Amniotic epithelial cell (primary cell): ENCODE measurements at places on chromosomes 1 and 21.

DNA sequence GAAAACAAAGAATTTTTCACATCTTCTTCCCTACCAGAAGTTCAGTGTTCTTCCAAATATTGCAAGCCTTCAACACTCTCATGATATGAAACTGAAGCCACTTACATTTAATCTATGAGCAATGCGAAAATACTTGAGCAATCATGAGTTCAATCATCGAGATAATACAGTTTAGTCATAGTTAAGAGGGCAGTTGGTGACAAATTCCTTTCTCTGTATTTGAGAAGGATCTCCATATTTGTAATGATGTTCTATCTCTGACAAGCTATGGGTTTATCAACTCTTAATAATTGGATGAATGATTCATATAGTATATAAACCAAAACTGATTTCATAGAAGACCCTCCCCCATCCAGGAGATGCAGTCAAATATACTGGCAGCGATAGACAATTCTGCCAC lies 29.7 kb upstream of the PYHIN1 start:
- DNase-seq: no peak

DNA sequence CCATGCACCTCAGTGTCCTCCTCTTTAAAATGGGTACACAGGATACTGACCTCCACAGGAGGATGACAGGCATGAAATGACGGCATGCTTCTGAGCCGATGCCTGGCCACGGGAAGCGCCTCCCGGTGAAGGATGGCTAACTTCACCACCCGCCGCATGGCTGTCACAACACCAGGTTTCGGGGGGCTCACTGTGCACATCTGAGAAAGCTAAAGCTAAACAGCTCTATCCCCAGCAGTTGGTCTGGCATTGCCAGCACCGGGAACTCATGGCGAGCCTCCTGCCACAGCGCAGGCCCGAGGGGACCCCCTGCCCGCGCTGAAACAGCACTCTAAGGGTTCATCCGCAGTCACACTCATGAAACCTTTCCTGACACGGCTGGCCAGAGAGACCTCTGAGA lies 16.0 kb downstream of the NPHP4 start:
- no peak for DNase-seq

DNA sequence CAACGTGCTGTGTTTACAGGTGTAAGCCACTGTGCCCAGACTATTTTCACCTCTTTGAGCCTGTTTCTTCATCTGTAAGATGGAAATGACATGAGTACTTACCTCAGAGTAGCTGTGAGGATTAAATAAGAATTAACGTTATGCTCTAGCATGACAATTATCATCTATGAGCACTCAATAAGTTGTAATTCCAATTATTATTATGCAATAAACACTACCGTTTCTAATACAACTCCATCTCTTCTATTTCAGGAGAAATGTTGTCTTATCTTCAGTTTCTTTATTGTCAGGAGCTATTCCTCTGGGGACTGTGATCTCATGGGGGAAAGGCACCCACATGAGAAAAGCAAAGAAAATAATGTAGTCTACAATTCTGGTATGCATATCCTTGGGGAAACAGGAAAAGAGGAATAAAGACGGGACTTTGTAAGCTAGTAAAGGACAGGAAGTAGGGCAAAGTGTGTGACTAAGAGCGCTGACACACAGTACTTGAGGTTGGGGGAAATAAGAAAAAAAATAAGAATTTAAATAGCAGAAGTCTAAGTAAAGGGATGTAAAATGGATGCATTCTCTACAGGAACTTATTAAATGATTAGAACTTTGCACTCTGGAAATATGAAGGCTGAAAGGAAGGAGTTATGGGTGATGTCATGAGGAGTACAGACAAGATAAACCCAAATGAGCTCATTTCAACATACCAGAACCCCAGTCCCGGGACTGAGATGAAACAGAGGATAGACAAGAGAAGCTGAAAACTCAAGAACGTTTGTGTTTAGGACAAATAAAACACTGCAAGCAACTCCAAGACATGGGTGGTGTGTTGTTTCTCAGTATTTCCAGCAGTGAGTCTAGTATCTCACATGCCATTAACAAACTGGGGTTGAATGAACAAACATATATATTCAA lies 9.8 kb downstream of the PHC2 start:
- DNase-seq: peak; percentile 52

GRCh38 chr1:26289158-26290059 lies 9.5 kb downstream of the SH3BGRL3 start:
- DNase-seq: no peak

DNA sequence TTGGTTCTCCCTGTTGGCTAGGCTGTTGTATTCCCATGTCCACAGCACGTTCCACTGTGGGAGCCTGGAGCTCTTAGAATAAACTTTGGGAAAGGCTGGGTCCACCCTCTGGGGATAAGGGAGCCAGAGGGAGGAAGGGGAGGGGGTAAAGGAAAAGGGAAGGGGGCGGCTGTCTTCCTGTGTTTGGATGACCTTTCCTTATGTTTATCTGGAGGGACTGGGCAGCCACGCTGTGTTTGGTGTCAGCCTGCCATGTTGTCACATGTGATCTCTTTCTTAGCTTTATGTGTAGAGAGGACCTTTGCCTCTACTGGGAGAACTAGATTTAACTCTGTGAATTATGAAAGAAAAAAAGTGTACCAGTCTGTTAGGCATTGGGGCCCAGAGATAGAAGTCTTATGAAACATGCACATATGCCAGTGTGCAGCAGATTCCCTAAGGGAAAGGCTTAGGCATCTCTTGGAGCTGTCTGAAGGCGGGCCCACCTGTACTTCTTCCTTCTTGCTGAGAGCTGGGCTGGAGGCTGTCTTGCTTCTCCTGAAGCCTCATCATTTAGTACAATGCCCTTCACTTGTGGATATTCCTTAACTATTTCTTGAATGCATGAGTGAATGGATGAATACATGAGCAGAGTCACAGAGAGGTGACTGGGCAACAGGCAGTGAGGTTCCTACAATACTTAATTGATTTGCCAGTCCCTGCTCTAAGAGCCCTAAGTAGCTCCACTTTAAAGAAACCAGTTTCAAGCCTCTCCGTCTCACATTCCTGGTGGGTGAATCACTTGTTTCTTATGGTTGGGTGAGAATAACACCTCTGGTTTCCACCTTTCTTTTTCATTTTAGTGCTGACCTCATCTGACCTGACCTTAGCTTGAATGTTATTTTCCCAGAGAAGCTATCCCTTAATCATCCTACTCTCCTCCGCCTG lies 62.5 kb upstream of the ARHGAP29 start:
- peak; percentile 63 for DNase-seq

DNA sequence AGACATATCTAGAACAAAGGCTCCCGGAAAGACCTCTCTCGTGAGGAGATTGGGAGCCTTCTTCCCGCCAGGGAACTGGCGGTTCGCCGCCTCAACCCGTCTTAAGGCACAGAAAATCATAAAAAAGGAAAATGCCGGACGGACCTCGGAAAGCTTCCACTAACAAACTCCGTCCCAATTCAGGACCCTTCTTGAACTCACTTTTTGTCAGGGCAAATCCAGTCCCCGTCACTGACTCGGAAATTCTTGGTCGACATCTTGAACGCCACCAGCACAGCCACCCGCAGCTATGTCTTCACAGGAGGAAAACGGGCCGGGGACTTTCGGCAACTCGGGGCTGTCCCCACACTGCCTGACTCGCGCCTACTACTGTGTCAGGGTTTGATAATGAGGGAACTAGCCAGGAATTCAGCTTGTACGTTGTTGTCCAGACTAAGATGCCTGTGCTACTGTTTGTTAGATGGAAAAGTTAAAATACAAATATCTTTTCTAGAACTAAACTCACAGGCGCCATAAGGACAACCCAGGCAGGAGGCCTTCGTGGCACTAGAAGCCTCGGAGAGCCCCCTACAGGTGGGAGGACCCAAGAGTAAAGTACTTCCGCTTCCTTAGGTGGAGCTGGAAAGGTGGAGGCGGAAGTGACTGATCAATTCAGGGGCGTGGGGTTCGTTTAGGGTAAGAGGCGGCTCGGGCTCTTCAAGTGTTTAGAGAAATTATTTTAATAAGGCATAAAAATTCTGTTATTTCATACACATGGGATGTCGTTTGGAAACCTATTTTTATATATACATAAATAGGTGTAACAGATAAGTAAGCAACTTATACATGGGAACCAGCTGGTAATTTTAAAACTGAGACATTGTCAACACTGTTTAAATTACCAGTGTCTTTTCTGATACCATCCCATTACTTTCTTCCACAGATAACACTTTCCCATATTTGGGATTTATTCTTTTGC lies at the start of gene ZRANB2:
ZRANB2 (minus strand) TSS at position 297 of the 958 bp plus-strand sequence; CDS start at position 257, 40 bp downstream.
- peak; percentile 94 for DNase-seq

GRCh38 chr21:36427502-36427901 lies 42.3 kb downstream of the CHAF1B start:
- DNase-seq: no peak

GRCh38 chr1:32774464-32774808 lies 42.7 kb downstream of the YARS1 start:
- no peak for DNase-seq
